Adipocyte (in vitro differentiated cells): ENCODE measurements at places on chromosomes 2 and 18.
A peak's percentile ranks its signal among the peaks of the same experiment; 100 is the strongest.

DNA sequence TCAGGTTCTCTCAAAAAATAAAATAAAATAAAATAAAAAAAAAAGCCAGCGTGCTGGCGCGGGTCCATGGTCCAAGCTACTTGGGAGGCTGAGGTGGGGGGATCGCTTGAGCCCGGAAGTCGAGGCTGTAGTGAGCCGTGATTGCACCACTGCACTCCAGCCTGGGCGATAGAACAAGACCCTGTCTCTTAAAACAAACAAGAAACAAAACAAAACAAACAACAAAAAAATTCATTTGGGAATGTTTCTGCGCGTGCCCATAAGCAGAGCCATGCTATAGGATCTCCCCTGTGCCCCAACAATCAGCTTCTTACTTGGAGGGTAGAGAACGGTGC is 16.4 kb upstream of the CD8A start:
- DNase-seq: no peak

- DNase-seq: peak; percentile 87
Observed at GRCh38 chr2:10057231-10058107, 14.1 kb downstream of the KLF11 start.

DNA sequence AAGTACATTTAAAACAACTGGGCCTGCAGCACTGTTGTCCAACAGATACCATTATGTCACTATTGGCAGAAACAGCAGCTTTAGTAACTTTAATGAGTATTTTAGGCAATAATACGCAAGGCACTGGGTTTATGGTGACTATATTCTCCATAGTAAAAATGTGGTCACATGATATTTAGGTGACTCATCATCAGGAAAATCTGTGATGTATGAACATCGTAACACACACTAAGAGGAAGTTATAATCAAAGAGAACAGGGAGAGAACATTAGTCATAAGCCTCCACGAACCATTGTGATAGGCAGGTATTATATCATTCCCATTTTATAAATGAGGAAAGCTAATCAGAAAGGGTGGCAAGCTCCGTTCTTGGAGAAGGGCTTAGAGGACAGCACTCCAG is 36.9 kb downstream of the RAPH1 start:
- DNase-seq: peak; percentile 43

- DNase-seq: no peak
Observed at GRCh38 chr2:228444161-228444560, 262.7 kb upstream of the SPHKAP start.

GRCh38 chr2:149731079-149731478 is 143.5 kb upstream of the MMADHC start:
- no peak for DNase-seq

GRCh38 chr2:162731917-162732804 is 106.4 kb downstream of the KCNH7 start:
- DNase-seq: no peak

DNA sequence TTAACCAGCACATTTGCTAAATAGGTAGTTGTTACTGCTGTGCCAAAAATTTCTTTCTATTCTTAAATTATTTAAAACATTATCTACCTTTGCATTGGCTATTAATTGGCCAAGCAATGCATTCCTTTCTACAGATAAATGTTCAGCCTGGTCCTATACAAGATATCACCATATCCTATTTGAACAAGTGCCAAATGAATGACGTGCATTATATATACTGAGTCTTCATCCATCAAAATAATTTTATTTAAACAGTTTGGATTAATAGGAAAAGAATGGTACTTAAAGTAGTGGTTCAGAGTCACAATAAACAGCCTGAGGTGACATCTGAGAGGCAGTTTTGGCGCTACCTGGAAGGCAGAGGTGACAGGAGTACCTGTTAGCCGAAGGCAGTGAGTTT is 230.1 kb upstream of the EPAS1 start:
- DNase-seq: no peak
